ENCODE measurements at places on chromosomes 1 and 21. TPM values are rescaled to one million over a fixed set of nuclear protein-coding genes. Genes with fewer than 3 reads are reported as not detected.
A peak's percentile ranks its signal among the peaks of the same experiment; 100 is the strongest.

Gene TMEM82
- polyA plus RNA-seq = 3.2 TPM

GRCh38 chr1:208791456-208791855, 547.3 kb upstream of the PLXNA2 start:
- DNase-seq = no peak

GRCh38 chr1:24409535-24409934, 4.0 kb downstream of the STPG1 start:
- no peak for DNase-seq

DNA sequence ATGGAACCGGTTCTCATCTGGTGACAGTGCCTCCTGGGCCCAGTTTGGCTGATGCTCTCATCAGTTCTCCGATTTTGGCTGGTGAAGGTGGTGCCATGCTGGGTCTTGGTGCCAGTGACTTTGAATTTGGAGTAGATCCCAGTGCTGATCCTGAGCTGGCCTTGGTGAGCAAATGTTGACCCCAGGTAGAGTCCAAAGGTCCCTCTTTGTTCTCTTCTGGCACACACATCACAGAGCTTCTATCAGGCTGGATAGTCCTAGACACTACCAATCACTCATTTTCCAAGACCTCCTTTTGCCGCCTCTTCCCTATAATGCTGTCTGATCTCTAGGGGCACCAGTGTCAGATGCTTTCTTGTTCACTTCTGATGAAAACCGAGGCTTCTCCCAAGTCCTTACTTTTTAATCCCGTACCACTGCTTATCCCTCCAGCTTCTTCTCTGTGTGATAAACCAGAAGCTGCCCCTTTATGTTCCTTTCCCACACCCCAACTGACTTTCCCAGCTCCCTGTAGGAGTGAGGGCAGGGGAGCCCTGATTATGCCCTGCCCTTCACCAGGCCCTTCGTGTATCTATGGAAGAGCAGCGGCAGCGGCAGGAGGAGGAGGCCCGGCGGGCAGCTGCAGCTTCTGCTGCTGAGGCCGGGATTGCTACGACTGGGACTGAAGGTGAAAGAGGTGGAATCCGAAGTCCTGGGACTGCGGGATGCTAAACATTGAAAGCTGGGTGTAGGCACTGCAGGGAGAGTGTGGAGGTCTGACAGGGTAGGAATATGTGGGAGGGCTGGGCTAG, 11.1 kb downstream of the PSMD4 start:
- no peak for DNase-seq

DNA sequence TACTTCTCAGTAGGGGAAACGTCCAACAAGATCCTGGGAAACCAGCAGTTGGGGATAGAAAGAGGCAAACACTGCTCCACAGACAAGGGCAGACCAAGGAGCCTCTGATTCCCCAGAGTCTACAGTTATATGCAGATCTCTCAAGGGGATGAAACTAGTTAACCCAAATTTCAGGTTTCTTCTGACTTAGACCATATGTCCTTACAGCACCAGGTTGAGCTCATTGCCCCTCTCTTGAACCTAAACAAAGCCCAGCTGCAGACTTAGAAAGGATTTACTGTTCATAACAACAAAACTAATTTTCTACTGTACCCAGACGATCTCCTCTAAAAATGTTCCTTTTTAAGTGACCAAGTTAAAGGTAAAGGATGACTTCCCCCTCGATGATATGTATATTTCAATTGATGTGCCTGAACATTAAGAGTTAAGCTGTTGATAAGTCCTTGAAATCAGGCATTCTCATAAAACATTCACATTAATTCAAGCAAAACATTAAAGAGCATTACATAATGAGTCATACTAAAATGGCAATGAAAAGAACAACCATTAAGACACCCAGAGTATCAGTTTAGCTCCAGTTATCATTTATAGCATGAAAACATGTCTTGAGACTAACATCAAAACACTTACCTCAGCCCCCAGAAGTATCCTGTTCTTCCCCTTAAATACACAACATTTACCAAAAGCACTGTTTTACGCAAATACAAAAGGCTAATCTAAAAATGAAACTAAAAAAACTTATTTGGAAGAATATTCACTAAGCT, 24.1 kb downstream of the SMYD3 start:
- no peak for DNase-seq

Gene FMOD
- 46.4 TPM for polyA plus RNA-seq

Gene S100A14
- polyA plus RNA-seq = 16.8 TPM

GRCh38 chr1:92822879-92823278, 9.0 kb upstream of the RPL5 start:
- no peak for DNase-seq

Gene MFAP2
- polyA plus RNA-seq = 180 TPM

Gene LEFTY2
- polyA plus RNA-seq = 0.98 TPM

Gene RRAGC
- polyA plus RNA-seq = 38.6 TPM

DNA sequence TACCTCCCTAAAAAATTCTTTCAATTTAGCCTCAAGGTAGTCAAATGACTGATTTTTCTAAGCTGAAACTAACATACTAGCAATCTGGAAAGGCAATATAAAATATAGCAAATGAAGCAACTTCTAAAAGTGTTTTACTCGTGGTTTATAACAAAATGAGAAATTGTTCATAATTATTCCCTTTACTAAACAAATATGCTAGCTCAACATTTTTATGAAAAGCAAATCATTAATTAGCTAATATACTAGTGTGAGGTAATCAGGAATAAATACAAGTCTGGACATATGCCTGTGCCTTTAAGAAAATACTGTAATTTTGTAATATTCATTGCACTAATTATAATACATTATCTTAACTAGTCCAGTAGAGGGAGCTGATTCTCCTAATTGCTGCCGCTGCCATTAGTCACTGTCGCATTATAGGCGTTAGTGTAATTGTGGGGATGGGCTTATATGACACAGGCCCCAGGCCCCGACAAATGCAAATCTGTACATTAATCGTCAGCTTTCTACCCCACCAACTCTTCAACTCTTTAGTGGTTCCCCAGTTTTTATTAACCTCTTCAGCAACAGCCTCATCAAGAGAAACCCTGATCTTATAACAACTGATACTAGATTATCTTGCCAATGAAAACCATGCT, 160.9 kb downstream of the GABPA start:
- peak; percentile 31 for DNase-seq

- DNase-seq = no peak
These were observed 13.2 kb upstream of the BEND5 start for GRCh38 chr1:48789903-48790302.

Gene CFAP126
- 15.2 TPM for polyA plus RNA-seq

GRCh38 chr1:160208557-160209320, 3.6 kb downstream of the PEA15 start:
- no peak for DNase-seq

DNA sequence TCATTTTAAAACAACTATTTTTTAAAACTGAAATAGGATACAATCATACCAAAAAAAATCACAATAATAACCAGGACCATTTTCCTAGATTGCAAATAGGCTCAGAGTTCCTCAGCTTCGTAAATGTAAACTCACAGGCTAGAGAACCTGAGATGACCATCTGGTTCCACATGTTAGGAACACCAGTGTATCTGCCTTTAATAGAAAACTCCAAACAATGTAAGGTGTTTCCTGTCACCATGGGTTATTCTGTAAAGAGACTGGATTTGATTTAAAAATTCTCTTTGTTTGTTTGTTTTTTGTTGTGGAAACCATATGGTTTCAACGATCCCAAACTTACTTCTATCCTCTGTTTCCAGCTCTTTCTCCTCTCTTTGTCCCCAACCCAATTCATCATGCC, 197.5 kb downstream of the ZZZ3 start:
- DNase-seq = no peak

DNA sequence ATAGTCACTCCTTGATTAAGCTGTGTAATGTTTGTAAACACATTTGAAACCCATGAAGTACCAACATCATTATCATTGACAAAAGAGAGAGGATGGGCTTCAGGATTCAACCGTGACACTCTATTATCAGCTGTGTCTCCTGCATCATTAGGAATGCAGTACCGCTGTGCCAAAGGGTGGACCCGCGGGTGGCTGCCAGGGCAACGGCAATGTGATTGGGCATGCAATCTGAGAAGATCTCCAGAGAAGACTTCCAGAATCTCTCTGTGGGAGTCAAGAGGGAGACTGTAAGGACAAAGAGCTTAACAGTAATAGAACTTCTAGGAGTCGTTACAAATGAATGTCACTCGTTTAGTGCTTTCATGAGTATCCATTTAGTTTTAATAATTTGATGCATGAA, 97.9 kb downstream of the USH2A start:
- DNase-seq = no peak
